ENCODE measurements at places on chromosomes 7 and 10. TPM values are rescaled to one million over a fixed set of nuclear protein-coding genes. Genes with fewer than 3 reads are reported as not detected.

DNA sequence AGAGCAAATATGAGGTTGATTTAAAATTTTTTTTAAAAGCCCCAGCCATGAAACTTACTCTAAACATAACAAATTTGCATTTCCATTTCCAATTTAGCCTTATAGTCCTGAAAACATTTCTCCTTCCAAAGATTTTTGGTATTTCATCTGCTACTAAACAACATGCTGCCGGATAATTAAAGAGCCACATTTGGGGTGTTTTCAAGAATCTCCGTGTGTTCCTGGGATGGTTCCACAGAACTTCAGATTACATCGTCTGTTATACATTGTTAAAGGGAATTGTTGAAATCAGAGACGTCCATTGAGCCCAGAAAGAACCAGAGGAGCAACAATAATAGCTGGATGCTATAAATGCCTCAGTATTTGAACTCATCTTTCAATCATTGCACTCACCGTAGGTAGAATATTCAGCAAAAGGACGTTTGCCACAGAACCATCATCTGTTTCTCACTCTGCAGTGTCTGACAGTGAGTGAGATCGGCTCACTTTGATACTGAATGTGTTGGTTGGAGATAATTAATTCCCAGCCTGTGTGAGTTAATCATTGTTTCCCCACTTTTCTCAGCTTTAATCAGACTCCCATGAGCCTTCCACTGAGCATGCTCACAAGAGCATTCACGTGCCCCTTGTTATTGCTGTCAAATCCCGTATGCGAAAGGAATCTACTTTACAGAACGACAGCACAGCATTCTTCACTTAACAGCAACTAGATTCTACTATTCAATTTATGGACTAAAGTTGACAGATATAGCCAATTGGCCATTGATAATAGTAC, 128.4 kb upstream of the PALS2 start:
- peaks cover 5% of the 10 kb centered on the region for H3K4me1 ChIP-seq
- H3K27ac ChIP-seq = no peak overlapping the region
- no peak for DNase-seq
- H3K27me3 ChIP-seq = peaks cover 7% of the 10 kb centered on the region
- H3K4me3 ChIP-seq = no peak overlapping the region

DNA sequence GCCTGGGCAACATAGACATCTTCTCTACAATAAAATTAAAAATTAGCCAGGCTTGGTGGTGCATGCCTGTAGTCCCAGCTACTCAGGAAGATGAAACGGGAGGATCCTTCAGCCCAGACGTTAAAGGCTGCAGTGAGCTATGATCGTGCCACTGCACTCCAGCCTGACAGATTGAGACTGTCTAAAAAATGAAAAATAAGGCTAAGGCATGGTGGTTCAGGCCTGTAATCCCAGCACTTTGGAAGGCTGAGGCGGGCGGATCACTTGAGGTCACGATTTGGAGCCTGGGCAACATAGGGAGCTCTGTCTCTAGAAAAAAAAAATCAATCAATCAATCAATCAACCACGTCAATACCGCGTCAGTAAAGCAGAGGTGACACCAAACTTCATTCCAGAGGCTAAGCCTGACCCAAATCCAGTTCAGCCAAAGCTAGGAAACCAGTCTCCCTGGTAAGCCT, 31.1 kb downstream of the MRPS24 start:
- H3K4me3 ChIP-seq = no peak overlapping the region
- no peak overlapping the region for H3K27ac ChIP-seq
- peaks cover 2% of the 10 kb centered on the region for H3K27me3 ChIP-seq

DNA sequence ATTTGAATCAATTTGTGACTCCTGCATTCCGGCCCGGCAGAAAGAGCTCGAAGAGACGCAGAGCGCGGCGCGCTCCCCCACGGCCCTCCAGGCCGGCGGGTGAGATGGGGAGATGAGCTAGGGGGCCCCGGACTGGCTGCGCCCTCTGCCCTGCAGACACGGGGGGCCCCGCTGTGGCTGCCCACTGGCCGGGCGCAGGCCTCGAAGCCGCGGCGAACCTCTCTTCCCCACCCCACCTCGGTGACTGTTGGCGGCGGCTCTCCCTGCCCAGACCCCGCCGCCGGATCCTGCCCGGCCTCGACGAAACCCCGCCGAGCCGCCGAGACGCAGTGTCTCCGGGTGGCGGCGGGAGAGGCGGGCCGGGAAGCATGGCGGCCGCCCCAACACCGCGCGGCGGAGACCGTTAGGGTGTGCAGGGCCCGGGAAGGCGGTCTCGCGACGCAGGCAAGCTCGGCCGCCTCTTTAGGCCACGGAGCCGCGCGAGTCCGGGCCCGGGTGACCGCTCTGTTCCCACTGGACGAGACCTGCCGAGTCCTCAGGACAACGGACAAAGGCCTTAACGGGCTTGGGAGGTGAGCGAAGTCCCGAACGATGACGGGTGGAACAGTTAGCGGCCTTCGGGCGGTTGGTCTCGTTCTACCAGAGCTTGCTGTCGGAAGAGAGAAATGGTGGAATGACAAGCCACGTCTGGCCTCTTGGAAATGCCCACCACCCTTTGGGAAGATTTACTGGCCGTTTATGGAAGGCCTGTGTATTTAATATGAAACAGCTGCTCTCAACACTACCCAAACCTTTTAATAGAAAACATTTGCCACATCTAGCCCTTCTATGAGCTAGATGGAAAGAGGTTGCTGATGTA, 24.3 kb downstream of the NUP42 start:
- no peak overlapping the region for H3K27ac ChIP-seq
- no peak for DNase-seq
- H3K4me1 ChIP-seq = peaks cover 11% of the 10 kb centered on the region
- H3K27me3 ChIP-seq = peaks cover 2% of the 10 kb centered on the region
- peaks cover 6% of the 10 kb centered on the region for H3K36me3 ChIP-seq

ELOVL3 gene
- total RNA-seq = not detected

PLXDC2 gene
- 1.9 TPM for total RNA-seq
